Colonic mucosa (tissue), 4 donors: ENCODE measurements at places on chromosomes 7 and 10. TPM values are rescaled to one million over a fixed set of nuclear protein-coding genes. Genes with fewer than 3 reads are reported as not detected.

- DNase-seq, result peak; percentile 27
These were observed at the start of gene FAM180A for GRCh38 chr7:135748770-135749169. Gene FAM180A, minus strand, starts transcription at chr7:135748813. Its CDS starts 233 bp downstream, at chr7:135748580.

DNA sequence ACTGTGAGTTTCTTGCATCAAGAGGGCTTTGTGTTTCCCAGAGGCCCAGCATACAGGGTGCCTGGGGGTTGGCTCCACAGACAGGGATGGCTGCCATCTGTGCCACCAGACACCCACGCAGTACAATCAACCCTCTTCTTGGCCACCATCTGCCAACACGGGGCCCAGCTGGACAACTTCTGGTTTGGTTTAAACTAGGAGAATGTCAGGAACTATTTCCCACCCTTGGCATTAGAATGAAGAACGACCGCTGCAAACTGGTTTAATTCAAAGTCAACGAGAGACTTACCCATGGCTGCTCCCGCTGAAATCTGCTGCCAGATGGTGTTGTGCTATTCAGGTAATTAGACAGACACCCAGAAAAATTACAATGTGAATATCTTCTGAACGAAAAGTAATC lies 27.8 kb downstream of the NMT2 start:
- DNase-seq, result no peak

RTKN2 gene
- total RNA-seq, result 3.2 TPM

DCLRE1C gene
- 11.0 TPM for total RNA-seq

GRCh38 chr10:44781131-44781530 lies 130.0 kb upstream of the TMEM72 start:
- no peak for DNase-seq

DNA sequence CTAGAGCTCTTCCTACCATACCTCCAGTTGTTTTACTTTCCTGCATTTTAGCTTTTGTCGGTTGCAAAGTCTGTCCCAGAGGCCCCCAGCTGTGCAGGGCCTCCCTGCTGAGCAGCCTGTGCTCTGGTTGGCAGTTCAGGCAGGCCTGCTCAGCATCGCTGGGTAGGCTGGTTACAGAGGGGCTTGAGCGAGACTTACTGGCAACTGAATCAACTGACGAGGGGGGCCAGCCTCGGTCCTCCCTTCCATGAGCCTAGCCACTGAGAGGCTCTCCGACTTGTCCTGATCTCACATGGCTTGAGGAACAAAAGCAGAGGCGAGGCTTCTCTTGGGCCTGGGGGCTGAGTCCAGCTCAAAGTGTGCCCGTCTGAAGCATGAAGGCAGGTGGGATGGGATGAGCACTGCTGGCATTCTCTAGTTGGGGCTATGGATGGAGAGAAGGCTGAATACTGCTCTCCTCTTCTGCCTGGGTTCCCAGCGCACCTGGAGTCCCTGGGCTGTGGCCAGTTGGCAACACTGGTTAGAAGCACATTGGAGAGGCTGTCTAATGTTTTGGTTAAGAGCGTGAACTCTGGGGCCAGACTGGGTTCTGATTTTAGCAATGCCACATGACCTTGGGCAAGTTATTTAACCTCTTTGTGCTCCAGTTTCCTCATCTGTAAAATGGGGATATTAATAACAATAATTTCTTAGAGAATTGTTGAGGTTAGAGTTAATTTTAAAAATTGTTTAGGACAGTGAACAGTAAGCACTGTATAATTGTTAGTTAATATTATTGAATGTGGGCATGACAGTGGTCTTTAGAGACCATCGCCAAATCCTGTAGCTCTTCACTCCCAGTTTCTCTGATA lies 6.9 kb upstream of the SFRP5 start:
- no peak for DNase-seq

- DNase-seq, result no peak
These were observed 133.8 kb upstream of the PLXNA4 start for GRCh38 chr7:132709971-132710567.

DNA sequence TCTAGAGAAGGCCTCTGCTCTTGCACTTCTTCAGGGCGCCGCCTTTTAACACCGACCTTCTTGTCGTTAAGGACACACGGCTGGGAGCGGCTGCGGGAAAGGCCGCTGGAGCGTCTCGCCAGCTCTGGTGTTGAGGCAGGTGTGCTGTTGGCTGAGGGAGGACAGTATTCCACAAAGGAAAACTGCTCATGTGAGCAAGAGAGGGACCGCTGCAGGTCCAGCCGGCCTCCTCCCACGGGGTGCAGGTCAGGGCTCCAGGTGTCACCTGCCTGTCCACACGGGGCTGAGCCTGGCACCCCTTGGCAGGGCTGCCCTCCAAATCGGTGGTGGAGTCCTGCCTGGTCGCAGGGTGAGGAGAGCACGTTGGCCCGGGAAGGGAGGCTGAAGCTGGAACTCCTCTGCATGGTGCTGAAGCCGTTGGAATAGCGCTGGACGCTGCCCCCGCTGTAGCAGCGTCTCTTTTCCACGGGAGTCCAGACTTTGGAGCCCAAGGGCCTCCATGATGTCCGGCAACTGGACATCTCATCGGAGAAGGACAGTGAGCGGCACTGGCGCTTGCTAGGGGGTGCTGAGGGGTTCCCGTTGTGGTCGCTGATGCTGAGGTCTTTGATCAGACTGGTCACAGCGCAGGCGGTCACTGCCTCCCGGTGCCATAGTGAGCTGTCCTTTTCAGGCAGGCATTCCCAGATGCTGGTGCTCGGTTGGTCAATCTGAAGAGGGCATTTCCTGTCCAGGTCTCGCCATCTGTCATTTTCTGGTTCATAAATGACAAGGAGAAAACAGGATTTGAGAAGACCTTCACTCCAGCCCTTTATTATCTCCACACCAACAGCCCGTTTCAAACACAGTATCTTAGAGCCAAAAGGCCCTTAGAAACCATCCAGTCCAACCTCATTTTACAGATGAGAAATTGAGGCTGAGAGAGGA lies 62.3 kb downstream of the FAM53B start:
- DNase-seq, result no peak

GRCh38 chr10:72297805-72298591 lies 24.3 kb downstream of the DDIT4 start:
- DNase-seq, result peak; percentile 98

DNA sequence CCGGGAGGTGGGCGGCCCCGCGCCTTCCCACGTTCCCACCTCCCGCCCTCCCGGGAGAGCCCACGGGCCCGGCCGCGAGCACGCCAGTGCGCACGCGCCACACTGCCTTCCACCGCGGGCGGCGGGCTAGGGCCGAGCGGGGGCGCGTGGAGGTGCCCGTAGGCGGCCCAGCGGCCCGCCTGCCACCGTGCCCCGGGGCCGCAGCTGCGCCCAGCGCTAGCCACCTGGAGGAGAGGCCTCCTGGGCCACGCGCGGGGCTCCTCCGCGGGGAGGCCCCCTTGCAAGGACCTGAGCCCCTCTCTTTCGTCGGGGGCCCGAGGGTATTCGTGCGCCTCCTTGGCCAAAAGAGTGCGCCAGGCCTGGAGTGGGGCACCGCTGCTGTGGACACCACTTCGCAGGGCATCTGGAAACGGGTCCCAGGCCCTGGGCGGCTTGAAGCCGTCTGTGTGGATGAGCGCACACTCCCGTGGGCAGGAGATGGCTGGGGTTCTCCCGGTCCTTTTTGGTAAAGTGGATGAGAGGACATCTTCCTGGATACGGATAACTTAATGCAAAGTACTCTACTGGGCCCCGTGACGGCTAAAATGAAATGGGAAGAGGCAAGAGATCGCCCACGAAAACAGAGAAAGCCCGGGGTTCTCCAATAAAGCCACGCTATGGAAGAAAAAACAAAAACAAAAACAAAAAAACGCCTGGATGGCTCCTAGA lies 9.0 kb upstream of the EBF3 start:
- no peak for DNase-seq

DNA sequence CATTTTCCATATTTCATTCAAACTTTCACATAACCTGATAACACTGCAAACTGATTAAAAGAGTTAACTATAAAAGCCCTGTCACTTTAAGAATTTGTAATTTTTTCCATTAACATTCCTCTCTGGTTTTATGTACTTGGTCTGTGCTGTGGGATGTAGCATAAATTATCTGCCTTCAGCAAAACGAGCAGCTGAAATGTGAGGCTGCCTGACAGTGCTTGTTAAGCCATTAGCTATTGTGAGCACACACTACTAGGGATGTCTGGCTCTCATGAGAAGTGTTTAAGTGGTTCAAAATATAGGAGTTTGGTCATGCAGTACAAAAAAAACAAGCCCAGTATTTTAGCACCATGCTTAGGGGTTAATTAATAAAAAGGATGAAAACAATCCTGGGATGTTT lies 63.0 kb downstream of the HOXA1 start:
- DNase-seq, result no peak

- DNase-seq, result no peak
These were observed 54.8 kb downstream of the DPY19L1 start for GRCh38 chr7:34982371-34983019.

DNA sequence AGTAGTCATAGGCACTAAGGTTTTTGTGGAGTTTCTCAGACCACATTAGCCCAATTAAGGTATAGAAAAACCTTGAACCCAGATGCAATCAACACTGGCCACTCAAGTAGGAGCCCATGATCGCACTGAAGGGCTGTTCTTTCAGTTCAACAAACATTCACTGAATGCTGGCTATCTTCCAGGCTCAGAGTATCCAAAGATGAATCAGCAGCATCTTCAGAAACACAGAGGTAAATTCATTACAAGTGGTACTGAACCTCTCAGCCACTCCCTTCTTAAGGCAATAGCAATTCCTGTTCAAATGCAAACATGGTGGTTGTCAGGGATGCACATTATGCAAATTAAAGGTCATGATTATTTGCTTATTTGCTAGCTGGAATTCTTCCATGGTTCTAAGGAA lies 17.1 kb downstream of the KCNK18 start:
- DNase-seq, result no peak

GRCh38 chr10:101894266-101894665 lies 50.7 kb upstream of the KCNIP2 start:
- no peak for DNase-seq

OPN1SW gene
- total RNA-seq, result not detected
